ENCODE measurements at places on chromosomes 7 and 10.

GRCh38 chr10:51030480-51030879 lies 43.8 kb upstream of the PRKG1 start:
- H3K4me1 ChIP-seq = no peaks in the 10 kb centered on the region
- DNase-seq = no peak
- H3K27ac ChIP-seq = no peak overlapping the region
- no peaks in the 10 kb centered on the region for H3K36me3 ChIP-seq
- no peak overlapping the region for H3K4me3 ChIP-seq

GRCh38 chr10:104252368-104252767 lies 2.3 kb upstream of the GSTO1 start:
- H3K27ac ChIP-seq = peak overlapping the region; percentile 57
- H3K27me3 ChIP-seq = no peaks in the 10 kb centered on the region
- peak; percentile 31 for DNase-seq
- no peak overlapping the region for H3K4me3 ChIP-seq
- peaks cover 15% of the 10 kb centered on the region for H3K36me3 ChIP-seq
- peaks cover 11% of the 10 kb centered on the region for H3K4me1 ChIP-seq

- DNase-seq = no peak
- no peak overlapping the region for H3K27ac ChIP-seq
- no peak overlapping the region for H3K4me3 ChIP-seq
Measured at GRCh38 chr7:130114776-130115175, 44.4 kb downstream of the KLHDC10 start.

DNA sequence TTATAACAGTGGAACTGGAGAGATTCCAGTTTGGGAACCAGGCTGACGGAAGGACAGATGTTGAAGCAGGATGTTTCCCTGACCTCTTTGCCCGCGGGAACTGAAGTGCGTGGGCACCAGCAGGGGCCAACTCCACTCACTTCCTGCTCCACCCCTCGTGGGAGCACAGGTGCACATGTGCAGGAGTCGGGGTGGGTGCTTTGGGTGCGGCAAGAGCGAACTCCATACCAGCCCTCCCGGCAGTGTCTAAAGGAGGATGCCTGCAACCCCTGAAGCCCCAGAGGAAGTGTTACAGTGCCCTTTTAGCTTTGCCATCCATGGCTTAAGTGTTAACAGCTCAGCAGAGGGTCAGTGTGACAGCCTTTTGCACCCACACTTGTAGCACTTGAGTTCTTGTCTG lies 27.4 kb upstream of the UBE3C start:
- DNase-seq = no peak
- no peak overlapping the region for H3K4me3 ChIP-seq
- peaks cover 31% of the 10 kb centered on the region for H3K27me3 ChIP-seq
- no peaks in the 10 kb centered on the region for H3K36me3 ChIP-seq
- H3K27ac ChIP-seq = no peak overlapping the region

DNA sequence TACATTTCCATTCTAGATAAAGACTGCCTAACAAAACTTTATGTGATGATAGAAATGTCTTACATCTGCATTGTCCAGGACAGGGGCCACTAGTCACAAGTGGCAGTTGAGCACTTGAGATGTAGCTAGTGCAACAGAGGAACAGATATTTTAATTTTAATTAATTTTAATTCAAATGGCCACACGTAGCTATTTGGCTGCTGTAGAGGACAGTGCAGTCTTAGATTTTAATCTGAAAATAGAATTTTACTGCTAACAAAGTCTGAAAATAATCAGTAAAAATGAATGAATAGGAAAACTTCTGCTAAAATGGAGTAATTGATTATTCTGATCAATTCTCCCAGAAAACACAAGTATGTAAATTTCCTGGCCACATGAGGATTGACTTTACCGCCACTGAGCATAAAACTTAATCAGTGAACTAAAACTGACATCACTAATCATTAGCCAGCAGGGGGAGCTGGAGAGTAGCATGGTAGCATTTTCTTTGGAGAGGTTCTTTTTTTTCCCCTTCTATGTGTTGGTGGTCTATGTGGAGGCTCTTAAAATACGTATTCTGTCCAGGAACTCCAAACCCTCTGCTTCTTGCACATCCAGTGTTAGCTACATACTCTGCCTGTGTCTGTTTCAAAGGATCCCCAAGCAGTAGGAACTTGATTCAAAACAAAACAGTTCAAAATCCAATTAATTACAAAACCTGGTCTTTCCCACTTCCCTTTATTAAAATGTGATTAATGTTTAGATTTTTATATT lies 52.1 kb downstream of the TSPAN12 start:
- no peaks in the 10 kb centered on the region for H3K4me1 ChIP-seq
- no peaks in the 10 kb centered on the region for H3K36me3 ChIP-seq
- H3K27ac ChIP-seq = no peak overlapping the region

GRCh38 chr10:17286562-17287550 lies 58.8 kb downstream of the VIM start:
- DNase-seq = no peak
- no peaks in the 10 kb centered on the region for H3K36me3 ChIP-seq
- H3K4me1 ChIP-seq = no peaks in the 10 kb centered on the region
- no peaks in the 10 kb centered on the region for H3K27me3 ChIP-seq
- no peak overlapping the region for H3K27ac ChIP-seq
